Stimulated activated CD4-positive, alpha-beta T cell treated with anti-CD3 and anti-CD28 coated beads, TNF-alpha, amount 100 ng/mL, for 4 hours (primary cell): ENCODE measurements at places on chromosomes 2 and 18.

DNA sequence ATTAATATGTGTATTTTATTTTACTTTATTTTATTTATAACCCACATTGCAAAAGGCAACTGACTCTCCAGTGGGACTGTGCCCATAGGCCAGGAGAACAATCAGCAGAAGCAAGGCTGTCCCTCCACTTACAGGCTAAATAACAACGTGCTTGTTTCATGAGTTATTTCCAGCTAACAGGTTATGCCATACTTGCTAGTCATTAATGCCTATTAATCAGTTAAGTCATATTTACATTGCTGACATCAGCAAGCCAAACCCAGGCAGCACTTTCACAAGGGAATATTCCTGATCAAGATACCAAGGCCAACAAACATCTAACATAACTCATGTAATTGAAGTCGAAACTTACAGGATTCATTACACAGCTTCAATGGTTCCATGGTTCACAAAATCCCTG, 92.1 kb downstream of the EN1 start:
- DNase-seq, result no peak

DNA sequence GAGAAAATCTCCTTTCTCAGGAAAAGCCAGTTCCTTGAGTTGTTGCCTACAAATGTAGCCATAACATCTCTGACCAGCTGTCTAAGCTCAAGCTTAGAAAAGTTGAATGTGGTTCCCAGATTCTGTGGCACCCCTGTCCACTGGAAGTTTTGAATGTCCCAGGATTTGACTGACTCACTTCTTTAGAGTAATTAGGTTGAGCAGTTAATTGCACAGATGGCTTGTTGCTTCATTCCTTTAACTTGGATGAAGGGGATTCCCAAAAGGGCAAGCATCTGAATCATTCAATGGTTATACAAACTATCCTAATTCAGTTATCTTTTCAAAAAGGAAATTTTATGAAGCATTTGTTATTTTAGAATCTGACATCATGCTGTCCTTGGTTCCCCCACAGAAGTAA, 374.7 kb downstream of the LNPK start:
- no peak for DNase-seq

DNA sequence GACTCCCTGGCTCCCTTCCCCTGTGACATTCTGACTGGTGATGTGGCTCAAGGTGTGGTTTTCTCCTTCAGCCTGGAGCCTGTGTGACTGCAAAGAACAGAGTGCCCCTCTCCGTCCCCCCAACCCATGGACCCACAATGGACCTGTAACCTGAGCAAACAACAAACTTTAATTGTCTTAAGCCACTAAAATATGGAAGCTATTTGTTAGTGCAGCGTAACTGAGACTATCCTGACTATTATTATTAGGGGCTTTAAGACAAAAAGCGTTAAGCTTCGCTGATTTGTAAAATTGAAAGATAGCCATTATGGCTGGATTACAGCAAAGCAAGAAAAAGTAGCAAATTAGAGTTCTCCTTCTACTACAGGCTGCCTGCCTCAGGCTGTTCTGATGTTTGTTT, 426.9 kb downstream of the STK39 start:
- DNase-seq, result no peak

DNA sequence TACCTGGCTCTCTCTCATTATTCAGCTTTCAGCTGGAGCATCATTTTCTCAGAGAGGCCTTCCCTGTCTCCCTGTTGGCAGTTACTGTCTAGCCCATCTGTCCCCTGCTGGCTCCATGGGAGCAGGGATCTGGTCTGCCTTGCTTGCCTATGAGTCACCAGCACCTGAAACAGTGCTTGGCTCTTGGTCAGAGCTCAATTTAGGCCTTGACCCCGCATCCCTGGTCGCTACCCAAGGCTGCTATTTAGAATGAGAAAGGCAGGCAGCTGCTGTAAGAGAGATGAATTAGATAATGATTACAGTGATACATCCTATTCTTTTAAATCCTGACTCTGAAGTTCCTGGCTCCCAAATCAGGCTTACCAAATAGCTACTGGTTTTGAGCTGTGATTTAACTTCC, 32.9 kb downstream of the KCNE4 start:
- no peak for DNase-seq

- DNase-seq, result peak; percentile 10
Measured at GRCh38 chr2:219218217-219218731, 484 bp downstream of the ABCB6 start.

- no peak for DNase-seq
Measured at GRCh38 chr2:59005836-59006615, 764.9 kb upstream of the FANCL start.

- peak; percentile 42 for DNase-seq
Measured at GRCh38 chr2:189580658-189581353, at the start of gene SLC40A1. Gene SLC40A1, minus strand, starts transcription at chr2:189580786. Its CDS starts 326 bp downstream, at chr2:189580460.

- DNase-seq, result no peak
Measured at GRCh38 chr2:219679041-219679440, 51.6 kb downstream of the SLC4A3 start.

GRCh38 chr2:84851876-84852275, 29.0 kb downstream of the TRABD2A start:
- no peak for DNase-seq

DNA sequence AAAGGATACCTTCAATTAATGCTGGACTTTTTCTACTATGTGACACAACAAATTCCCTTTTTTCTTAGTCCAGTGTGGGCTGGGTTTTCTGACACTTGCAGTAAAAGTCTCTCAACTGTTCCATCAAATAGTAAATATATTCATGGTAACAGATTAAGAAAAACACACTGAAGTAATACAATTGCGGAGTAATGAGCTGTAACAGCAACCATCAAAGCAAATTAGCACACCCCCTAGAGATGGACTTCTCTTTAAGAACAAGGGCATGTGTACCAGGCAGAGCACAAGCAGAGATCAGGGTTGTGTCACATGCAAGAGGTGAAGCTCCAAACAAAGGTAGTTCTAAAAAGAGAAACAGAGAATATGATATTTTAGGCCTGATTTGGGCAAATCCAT, 72.7 kb upstream of the CHRNA1 start:
- no peak for DNase-seq

GRCh38 chr2:8935982-8936381, 67.5 kb downstream of the MBOAT2 start:
- no peak for DNase-seq

GRCh38 chr2:197838579-197838978, 34.2 kb downstream of the PLCL1 start:
- DNase-seq, result no peak

- no peak for DNase-seq
Measured at GRCh38 chr2:30680121-30680520, 127.1 kb downstream of the CAPN13 start.

GRCh38 chr18:2905854-2906703, 59.3 kb downstream of the EMILIN2 start:
- DNase-seq, result peak; percentile 32

- no peak for DNase-seq
Measured at GRCh38 chr2:17544256-17544655, 3.8 kb downstream of the VSNL1 start.

DNA sequence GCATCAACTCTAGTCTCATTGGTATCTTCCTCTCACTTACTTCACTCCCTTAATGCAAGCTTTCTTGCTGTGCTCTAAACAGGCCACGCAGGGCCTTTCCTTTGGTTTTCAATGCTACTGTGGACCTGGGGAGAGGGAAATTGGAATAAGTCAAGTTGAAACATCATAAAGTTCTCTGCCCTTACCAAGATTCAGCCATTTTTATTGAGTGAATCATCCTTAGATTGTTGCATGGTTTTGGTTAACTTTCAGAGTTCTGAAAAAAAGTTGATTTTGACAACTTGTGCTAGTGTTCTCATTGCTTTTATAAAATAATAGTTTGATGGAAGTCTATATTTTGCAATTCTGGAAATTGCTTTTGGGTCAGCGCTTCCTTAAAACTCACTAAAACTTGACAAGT, 852.8 kb upstream of the ACVR2A start:
- DNase-seq, result no peak

- DNase-seq, result no peak
Measured at GRCh38 chr2:105143467-105144151, 97.9 kb upstream of the GPR45 start.

DNA sequence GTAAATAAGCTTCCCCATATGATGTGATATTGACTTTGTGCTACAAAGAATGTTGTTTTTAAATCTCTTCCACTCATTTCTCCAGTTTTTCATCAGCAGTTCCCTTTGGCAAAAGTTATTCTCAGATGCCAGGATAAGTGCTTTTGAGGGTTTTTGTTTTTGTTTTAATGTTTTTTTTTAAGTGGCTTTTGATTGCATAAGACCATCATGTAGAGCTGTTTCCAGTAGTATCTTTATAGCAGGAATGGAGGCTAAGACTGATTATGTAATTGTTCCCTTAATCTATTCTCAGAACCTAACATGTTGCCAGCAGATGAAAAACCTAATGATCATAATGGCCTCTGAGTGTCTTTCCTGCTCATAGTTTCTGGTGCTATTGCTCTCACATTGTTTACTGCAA, 77.9 kb downstream of the CABLES1 start:
- DNase-seq, result no peak

DNA sequence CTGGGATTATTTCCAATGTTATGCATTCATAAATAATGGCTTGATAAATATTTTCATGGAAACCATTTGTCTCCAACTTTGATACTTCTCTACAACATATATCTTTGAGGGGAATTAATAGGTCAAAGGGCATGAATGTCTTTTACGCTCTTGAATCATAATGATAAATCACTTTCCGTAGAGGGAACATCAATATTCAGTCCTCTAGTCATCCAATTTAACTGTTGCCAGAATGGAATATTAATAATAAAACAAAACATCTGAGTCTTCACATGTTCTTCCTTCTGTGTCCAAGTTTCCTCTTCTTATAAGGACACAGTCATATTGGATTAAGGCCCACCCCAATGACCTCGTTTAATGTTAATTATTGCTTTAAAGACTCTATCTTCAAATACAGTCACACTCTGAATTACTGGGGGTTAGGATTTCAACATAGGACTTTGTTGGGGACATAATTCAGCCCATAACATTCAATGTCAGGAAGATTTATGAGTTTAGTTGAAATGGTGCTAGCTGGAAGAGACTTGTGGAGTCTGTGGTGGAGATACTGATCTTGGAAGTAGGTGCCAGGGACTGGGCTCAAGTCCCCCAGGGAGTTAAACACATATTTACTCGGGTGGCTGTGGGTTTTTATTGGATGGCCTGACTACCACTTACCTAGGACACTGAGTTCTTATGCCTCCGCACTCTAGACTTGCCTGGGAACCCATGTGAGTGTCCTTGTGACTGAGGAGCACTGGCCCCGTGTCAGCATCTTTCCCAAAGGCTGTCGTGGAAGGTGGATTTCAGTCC, 85.0 kb upstream of the SEC11C start:
- no peak for DNase-seq

GRCh38 chr18:22253676-22254075, 84.3 kb downstream of the GATA6 start:
- no peak for DNase-seq

DNA sequence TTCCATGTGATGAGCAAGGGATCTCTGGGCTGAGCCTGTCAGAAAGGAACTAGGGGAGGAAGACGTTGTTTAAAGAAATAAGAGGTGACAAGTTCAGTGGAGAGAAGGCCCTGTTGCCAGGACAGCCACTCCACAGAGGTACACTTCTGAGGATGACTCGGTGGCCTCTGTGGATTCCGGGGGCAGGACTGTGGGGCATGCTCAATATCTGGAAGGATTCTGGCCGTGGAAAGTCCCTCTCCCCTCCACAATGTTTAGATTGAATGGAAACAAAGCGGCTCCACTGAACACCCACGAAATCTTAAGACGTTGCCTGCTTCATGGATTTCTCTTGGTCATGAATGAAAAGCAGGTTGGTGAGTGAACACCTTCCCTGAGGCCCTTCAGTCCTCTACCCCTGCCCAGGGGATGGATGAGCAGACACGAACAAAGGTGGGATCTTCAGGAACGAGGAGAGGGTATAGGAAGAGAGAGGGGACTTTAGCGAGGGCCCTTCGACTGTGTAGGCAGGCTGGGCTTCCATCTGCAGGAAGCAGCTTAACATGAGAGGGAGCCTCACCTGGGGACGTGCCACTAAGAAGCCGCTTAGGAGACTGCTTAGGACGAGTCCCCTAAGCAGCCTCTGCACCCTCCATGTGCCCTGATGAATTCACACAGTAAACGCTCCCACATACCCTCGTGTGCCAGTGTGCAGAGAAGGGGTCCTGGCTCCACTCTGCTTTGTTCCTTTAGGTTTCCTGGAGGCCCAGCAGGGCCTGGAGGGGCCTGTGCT, 1.9 kb downstream of the NTSR2 start:
- DNase-seq, result no peak

DNA sequence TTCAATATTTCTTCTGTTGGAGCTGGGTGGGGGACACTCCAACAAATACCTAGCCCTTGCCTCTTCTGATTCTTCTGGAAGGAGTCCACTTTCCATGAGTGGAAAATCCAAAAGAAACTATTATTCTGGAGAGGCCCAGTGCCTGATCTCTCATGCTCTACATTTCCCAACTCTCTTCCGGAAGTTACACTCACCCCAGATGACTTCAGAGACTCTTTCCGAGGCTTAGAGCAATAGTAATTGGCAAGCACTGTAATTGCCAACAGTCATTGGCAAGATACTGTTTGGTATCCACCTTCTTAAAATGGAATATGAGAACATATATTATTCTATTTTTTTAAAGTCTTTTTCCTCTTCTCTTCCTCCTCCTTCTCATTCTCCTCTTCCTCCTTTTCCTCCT, 60.5 kb upstream of the CYRIA start:
- no peak for DNase-seq

DNA sequence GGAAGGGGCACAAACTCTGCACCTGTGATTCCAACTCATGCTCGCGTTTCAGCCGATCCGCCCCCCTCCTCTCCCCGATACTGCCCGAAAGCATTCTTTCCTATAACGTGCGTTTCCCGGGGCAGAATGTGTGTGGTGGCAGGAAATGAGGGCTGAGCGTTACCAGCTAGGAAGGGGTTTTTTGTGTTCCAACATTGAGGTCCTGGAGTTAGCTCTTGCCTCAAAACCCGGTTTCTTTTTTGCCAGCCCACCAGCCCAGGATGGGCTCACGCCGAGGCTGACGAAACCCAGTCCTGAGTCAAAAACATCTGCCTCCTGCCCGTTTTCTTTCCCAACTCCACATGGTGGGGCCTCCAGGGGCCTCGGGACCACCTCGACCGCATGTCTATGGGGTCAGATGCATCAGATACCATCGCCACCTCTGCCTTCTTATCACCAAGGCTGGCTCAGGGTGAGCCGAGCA, 113.7 kb upstream of the COPS8 start:
- no peak for DNase-seq

DNA sequence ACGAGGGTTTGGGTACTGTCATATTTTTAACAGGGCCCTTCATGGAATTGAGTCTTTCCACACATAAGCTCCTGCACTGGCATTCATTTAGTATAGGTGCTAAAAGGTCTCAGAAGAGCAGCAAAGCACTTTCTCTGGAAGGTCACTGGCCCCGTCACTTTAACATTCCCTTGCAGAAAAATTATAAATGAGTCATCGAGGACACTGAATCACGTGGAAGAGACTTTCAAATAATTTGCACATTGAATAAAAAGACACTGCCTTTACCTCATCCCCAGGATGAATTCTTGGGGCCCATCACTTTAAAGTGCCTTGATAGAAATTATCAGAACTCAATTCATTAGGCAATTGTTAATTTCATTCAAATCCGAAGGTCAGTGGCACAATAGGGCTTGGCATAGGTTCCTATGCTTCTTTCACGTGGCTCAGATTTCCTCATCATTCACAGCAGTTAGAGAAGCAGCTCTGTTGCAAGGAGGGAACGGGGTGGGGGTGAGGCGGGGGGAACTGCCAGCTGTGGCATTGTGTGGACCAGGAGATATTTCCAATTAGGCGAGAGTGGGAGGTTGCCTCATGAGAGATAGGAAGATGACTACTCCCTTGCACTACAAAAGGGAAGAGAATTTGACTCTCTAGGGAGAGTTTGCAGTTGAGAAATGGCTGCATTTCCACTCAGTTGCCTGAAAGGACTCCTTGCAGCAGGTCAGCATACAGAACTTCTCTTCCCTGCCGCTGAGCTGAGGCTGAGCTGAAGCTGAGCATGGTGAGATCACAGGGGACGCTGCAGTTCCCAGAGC, 86.3 kb upstream of the NPAS2 start:
- DNase-seq, result no peak
